ENCODE measurements at places on chromosomes 5 and 9.

DNA sequence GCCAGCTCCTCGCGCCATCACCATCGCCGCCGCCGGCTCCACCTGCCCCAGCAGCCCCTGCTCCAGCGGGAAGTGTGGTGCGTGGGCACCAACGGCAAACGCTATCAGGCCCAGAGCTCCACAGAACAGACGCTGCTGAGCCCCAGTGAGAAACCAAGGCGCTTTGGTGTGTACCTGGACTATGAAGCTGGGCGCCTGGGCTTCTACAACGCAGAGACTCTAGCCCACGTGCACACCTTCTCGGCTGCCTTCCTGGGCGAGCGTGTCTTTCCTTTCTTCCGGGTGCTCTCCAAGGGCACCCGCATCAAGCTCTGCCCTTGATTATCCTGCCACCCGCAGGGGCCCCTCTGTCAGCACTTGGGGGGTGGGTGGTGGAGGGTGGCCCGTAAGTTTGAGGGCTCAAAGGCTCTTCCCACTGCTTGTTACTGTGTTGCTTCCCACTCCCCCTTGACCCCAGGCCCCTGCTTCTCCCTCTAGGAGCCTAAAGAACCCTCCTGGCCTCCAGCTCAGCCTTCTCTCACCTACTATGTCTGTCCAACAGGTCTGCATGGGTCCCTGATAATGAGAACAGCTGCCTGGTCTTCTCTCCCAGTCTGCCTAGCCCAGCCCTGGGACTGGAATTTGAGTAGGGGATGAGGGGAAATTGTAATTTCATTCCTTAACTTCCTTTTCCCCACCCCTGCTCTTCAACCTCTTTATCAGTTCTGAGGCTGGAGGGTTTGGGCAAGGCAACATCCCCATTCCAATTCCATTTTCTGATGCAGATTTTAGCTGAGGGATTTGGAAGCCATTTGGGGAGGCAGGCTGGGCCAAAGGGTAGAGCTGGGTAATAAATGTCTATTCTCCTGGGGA lies 9.0 kb downstream of the RACK1 start:
- DNase-seq = no peak

DNA sequence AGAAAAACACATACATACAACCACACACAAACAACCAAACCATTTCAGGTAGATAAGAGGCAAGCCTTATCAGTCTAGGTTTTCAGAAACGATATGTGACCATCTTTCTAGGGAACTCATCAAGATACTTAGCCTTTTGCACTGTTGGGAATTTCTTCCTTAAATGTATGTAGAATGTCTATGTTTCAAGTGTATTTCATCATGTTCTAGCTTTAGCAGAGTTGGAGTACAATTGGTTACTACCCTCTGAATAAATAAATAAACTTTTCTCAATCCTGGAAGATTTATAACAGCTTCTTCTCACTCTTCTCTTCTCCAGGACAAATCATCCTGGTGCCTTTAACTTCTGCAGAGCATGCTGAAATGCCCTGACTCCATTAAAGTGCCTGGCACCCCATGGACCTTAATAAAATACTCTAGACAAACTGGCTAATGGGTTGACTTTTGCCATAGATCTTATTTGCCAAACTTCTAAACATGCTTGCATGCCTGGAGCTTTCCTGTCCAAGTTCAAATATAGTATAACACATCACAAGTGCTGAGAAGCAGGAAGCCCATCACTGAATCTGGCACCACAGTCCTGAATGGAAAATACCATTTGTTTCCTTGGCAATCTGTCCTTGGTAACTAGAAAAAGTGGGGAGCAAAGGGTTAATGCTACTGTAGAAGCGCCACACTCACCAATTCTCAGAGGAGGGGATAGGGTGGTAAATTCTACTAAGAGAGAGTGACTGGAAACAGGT lies 33.1 kb upstream of the ZNF462 start:
- no peak for DNase-seq

DNA sequence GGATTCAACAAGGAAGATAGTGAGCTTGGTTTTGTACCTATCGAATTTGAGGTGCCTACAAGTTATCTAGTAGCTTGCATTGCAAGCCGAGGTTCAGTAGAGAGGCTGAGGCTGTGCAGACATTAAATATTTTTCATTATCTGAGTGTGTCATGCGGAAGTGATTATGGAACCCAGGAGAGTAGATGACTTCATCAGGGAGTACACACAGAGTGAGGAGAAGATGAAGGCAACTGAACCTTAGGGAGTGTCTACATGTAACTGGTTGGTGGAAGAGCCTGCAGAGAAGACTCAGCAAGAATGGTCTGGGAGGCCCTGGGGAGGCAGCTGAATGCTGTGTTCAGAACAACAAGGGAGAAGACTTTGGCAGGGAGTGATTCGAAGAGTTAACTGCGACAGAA lies 393.9 kb downstream of the ARHGEF28 start:
- no peak for DNase-seq

DNA sequence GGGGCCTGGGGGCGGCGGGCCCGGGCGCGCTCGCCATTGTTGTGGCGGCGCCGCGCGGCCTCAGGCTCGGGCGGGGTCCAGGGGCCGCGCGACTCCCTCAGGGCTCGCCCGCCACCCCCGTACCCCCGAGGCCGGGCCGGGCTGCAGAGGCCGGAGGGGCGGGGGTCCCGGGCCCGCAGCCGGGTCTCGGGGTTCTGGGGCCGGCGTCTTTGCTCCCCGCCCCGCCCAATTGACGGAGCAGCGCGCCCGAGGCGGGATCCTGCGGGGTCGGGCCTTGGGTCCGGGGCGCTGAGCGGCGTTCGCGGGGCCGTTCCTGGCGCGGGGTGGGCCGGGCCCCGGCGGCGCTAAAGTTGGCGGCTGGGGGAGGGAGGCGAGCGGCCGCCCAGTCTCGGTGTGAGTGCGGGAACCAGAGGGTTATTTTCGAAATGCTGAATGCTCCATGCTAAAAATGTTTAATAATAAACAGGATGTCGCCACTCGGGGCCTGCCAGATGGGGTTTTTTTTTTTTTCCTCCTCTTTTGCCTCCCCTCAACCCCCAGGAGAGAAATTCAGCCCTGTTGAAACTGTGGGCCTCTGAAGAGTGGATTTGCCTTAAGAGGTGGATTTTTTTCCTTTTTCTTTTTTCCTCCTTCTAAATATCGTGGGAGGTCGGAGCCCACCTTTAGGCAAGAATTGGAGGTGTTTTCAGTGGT lies 724 bp downstream of the PRRC2B start:
- peak; percentile 74 for DNase-seq

DNA sequence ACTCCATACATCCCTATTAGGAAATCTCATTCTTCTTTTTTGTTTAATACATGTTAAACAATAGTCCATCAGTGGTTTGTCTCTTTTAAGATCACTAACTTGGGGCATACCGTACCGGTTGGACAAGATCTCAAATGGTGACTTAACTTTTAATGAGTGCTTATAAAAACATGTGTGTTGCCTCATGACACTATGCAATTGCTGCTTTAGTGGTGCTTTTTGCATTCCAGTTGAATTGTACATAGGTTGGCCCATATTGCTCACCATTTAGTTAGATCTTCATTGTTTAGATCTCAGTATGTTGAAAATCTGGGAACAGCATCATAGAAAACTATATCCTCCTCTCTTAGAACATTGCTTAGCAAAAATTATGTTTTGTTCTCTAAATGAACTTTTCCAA lies 17.8 kb downstream of the C9orf85 start:
- no peak for DNase-seq

GRCh38 chr5:123440456-123441181 lies 17.4 kb upstream of the CEP120 start:
- DNase-seq = no peak

DNA sequence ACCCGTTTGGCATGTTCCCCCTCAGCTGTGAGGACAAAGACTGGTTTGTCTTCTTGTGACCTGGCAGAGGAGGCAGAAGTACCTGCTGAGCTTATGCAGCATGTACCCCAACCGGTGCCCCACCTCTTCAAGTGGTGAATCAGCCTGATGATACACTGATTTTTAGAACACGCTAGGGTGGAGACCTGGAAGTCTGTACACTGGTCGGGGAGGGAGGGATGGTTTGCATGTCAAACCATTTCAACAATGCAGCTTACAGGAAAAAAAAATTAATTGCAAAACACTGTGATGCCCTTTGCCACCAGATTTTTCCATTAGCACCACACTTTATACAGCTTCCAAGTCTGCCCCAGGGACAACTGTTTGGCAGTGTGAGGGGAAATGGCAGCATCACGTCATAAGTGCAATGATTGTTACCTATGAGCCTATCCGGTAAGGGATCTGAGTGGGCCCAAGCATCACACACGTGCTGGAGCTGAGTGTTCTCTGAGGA lies 155.1 kb upstream of the DMRT1 start:
- no peak for DNase-seq

DNA sequence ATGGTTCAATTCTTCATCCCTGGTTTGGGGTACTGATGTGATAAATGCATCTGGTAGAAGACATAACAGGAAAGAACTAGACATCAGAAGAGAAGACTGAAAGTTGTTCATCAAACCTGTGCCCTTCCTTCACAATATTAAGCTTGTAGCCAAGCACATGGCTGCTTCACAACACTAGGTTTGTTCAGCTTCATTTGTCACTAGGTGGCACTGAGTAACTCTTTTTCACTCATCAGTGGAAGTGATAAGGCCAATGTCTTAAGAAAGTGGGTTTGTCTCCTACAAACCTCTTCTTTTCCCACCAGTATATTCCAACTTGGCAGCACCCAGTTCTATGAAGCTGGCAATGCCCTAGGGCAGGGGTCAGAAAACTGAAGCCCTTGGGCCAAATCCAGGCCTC lies 26.9 kb downstream of the ZNF484 start:
- no peak for DNase-seq

All from activated T-cell treated with anti-CD3 and anti-CD28 coated beads, Interleukin-2, amount 50 U/mL, for 24 hours (primary cell).